Stimulated activated CD4-positive, alpha-beta T cell treated with anti-CD3 and anti-CD28 coated beads, TNF-alpha, amount 100 ng/mL, for 4 hours (primary cell): ENCODE measurements at places on chromosomes 3 and 15.

DNA sequence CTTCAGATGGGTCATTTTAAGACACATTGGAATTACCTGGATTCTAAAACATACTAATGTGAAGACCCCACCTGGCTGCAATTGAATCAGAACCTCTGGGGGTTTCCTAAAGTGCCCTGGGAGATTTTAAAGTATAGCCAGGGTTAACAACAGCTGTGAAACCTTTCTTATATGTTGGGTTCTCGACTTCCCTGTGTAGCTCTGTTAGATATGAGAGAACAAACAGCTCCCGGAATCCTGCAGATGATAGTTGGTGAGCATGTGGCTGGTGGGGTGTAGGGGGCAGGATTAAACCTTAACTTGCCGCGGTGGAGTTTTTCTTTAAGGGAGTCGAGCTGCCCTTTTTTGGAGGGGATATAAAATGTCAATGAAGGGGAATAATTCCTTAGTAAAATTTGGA lies 12.1 kb downstream of the PLCL2 start:
- DNase-seq = no peak

GRCh38 chr3:84987706-84988504 lies 29.1 kb downstream of the CADM2 start:
- no peak for DNase-seq

- no peak for DNase-seq
Measured at GRCh38 chr15:81297147-81297572, 26.8 kb downstream of the STARD5 start.

DNA sequence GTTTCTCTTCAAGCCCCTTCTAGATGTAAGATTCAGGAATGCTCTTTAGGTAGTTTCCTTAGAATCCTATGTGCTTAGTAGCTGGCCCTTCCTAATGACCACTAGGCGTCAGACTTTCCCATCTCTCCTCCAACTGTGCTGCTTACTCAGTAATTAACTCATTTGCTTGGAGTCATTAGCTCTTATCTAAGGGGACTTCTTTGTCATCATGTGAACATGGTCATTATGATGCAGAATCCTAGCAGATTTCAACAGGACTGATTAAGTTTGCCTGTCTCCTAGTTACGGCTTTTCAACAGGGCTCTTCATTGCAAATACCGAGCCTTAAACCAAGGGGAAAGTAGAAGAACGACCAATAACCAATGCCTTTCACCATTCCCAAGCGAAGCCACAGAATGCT lies 46.4 kb downstream of the GJD2 start:
- DNase-seq = no peak

GRCh38 chr3:196643201-196643749 lies 3.8 kb downstream of the NRROS start:
- no peak for DNase-seq

DNA sequence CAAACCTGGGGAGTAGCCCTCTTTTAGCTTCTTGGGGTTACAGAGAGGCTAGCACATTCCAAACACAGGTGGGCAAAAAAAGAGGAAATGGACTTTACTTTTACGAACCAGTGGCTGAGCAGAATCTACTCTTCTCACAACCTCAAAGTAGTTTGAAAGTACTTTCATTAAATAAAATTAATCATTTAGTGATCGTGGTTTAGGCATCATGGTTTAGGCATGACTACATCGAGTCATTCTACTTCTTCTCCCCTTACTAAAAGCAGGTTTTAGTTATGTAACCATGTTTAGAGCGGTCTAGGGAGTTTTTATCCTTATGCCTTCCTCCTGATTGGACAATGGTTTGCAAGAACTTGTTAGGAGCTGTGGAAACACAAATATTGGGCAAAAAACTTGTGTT lies 2.5 kb upstream of the GREM1 start:
- DNase-seq = no peak

GRCh38 chr3:127411083-127411727 lies 123.4 kb upstream of the PRR20G start:
- no peak for DNase-seq

GRCh38 chr3:130609166-130609979 lies 92.4 kb downstream of the COL6A6 start:
- DNase-seq = no peak

- DNase-seq = no peak
Measured at GRCh38 chr3:62557450-62557849, 184.1 kb upstream of the FEZF2 start.

DNA sequence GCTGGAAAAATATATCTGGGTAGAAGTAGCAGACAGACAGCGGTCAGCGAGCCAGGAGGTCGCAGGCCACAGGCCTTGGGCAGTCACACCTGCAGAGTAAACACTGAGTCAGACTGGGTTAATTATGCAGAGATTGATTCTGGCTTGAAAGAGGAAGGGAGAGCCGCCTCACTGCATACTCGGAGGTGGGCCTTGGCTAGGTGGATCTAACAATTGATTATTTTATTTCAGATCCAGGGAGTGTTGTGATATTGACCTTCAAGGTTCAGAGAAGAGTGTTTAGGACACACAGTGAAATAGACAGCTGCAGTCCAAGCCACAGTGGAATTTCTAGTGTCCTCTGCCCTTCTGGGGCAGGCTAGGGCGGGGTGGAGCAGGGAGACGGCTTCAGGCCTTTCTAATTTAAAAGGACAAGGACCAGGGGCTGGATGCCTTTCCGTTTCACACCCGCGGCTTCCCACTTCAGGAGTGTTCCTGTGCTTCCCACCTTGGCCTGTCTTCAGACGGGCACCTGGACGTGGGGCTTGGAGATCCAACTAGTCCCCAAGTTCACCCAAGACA lies 237.3 kb downstream of the XXYLT1 start:
- DNase-seq = no peak

DNA sequence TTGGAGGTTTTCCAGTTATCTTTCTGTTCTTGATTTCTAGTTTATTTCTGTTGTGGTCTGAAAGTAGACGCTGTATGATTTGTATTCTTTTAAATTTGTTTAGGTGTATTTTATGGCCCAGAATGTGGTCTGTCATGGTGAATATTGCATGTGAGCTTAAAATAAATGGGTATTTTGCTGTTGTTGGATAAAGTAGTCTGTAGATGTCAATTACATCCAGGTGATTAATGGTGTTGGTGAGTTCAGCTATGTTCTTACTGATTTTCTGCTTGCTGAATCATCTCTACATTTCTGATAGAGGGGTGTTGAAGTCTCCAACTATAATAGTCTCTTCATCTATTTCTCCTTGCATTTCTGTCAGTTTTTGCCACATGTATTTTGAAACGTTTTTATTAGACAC lies 383.3 kb upstream of the SGO1 start:
- no peak for DNase-seq

DNA sequence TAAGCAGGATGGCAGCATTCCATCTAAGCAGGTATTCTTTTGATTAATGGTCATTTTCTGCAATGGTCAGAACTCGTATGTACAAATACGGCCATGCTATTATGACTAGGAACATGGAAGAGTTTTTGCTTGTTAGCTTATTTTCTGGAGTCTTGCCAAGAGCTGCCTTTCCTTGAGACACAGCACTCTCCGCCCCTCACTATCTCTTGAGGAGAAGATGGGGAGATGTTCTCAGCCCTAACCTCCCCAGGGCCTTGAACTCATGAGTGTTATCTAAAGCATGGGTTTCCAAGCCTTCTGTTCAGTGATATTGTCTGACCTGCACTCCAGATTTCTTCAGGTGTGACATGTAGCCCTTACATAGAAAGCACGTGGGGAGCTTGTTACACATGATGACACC lies 65.9 kb upstream of the ACTC1 start:
- DNase-seq = no peak

DNA sequence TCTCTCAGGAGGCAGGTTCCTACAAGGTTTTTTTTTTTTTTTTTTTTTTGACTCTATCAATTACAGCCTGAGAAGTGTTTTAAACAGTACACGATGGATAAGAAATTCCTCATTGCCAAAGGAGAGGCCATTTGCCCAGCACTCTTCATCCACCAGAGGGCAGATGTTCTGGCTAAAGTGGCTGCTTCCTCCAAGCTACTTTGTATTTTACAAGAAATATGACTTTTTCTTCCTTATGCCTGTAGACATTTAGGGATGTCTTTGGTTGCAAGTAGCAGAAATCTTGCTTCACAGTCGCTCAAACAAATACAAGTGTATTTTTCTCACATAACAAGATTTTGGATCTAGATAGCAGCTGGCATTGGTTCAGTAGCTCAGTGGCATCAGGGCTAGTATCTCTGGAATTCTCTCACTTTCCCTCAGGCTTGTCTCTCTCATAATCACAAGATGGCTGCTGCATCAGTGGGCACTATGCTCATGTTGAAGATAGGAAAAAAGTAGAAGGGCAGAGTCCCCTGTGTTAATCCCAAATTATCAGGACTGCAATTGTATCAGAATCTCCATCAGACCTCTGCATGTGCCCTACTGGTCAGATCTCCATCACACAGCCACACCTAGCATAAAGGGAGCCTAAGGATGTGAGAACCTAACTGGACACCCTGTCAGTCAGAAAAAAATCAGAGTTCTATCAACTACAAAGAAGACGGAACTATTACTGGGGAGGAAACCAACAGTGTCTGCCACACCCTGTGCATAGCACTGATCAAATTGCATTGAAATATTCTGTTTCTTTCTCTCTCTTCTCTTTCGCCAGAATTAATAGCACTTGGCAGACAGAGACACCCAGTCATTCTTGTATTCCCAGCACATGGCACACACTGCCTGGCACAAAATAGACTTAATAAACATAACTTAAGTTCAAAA lies 138.9 kb upstream of the COL8A1 start:
- DNase-seq = no peak

GRCh38 chr3:143643905-143644304 lies 204.4 kb downstream of the SLC9A9 start:
- no peak for DNase-seq

- DNase-seq = no peak
Measured at GRCh38 chr3:36540888-36541518, 160.7 kb downstream of the STAC start.

DNA sequence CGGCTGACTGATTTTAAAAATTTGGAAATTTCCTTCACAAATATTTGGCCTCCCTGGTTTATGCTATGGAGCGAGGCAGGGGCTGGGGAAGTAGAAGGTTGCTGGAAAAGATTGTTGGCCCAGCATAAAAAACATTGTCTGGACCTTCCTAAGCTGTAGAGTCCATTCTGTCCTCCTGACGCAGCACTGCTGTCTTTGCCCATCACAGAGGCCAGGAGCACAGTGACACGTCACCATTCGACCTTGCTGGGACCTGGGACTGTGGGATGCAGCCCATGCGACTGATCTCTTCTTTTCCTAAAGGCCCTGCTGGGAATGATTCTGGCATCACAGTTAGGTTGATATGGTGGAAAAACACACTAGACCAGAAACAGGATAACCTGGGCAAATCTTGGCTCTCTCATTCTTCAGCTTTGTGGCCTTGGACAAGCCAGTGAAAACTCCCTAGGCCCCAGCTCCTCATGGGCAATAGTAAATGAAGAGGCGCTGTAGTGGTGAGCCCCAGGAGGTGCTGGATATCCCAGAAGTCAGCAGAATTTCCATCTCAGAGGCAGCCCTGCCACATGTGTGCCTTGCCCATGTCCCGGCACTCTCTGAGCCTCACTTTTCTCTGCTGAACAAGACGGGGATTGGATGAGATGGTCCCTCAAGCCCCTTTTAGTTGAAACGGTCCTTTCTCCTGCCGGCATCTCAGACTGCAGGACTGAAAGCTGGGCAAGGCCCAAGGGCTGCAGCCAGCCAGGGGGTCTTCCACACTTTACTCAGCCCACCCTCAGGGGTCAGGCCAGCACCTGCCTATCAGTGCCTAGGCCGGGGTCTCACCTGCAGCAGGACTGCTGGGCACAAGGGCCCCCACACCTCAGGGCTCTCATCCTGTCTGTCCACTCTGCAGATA lies 69.6 kb downstream of the SENP2 start:
- no peak for DNase-seq

GRCh38 chr3:51539291-51539941 lies 897 bp downstream of the RAD54L2 start:
- peak; percentile 4 for DNase-seq

GRCh38 chr3:172201870-172202236 lies 162.5 kb downstream of the FNDC3B start:
- no peak for DNase-seq
